Epithelial cell of alveolus of lung (primary cell): ENCODE measurements at places on chromosomes 11 and 22. TPM values are rescaled to one million over a fixed set of nuclear protein-coding genes. Genes with fewer than 3 reads are reported as not detected.

Gene CBLIF
- not detected in 2 replicates for total RNA-seq

Gene NXPE1
- total RNA-seq = not detected in 2 replicates

Gene CSNK2A3
- 1.4 and 2.2 TPM in 2 replicates for total RNA-seq

Gene RASD2
- total RNA-seq = under 0.01 TPM in 1 of 2 replicates, not detected in the other

Gene OR52I1
- not detected in 2 replicates for total RNA-seq

Gene ISX
- total RNA-seq = not detected in 2 replicates

Gene MS4A15
- total RNA-seq = not detected in 2 replicates

Gene CHEK1
- total RNA-seq = 18.8 and 26.2 TPM in 2 replicates

Gene CSRP3
- not detected in 2 replicates for total RNA-seq

Gene SPON1
- total RNA-seq = 0.65 and 14.4 TPM in 2 replicates
